ENCODE measurements at places on chromosomes 2 and 18.
A peak's percentile ranks its signal among the peaks of the same experiment; 100 is the strongest.

DNA sequence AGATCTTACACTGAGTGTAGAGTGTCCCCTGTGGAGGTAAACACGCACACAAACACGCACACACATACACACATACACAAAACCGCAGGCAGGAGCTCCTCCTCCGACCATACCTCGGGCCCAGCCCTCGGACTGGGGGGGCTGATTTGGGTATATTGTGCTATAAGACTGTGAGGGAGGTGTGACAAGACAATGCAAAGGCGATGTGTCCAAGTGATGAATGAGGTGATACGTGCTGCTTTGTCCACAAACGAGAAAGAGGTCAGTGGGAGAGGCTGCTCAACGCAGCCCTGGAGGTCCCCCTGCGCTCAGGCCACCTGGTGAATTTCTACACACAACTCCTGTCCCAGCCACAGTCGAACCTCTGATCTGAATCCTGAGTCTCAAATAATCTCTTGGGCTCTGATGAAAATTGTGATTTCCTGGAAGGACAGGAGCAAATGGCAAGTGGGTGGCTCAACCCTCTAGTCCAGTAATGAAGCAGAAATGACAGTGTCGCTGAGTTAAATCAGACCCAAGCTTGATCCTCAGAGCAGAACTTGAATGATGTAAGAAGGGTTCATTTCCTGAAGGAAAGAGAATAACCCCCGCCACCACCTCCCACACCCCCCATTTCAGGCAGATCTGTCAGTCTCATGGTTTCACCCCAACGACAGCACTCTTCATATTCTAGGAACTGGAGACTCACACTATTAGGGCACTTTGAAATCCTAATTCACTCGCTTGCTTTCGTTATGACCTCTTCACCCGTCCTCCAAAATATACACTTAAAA lies 48.9 kb upstream of the ASXL2 start:
- no peak for DNase-seq

- DNase-seq = no peak
These were observed 43.0 kb upstream of the SLC1A4 start for GRCh38 chr2:64945973-64946768.

GRCh38 chr2:217247476-217247875 lies 387.6 kb upstream of the TNP1 start:
- DNase-seq = no peak

- no peak for DNase-seq
These were observed 7.6 kb upstream of the C18orf32 start for GRCh38 chr18:49494660-49495059.

- peak; percentile 74 for DNase-seq
These were observed 115.2 kb downstream of the FAM210A start for GRCh38 chr18:13611142-13611600.

- DNase-seq = peak; percentile 19
These were observed 9.0 kb downstream of the CAPN10 start for GRCh38 chr2:240595381-240596079.

DNA sequence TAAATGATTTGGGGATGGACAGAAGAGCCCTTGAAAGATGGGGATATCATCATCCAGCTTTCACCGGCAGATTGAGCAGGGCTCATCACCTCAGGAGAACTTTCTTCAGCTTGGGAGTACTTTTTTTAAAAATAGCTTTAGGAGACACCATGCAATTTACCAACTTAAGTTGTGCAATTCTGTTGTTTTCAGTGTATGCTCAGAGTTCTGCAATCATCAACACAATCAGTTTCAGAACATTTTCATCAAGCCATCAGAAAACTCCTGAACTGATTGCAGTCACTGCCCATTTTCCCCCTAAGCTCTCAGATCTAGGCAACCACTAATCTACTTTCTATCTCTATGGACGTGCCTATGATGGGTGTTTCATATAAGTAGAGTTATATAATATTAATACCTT lies 117.7 kb downstream of the CRIM1 start:
- no peak for DNase-seq

- no peak for DNase-seq
These were observed 349.5 kb downstream of the TGIF1 start for GRCh38 chr18:3799515-3799914.

DNA sequence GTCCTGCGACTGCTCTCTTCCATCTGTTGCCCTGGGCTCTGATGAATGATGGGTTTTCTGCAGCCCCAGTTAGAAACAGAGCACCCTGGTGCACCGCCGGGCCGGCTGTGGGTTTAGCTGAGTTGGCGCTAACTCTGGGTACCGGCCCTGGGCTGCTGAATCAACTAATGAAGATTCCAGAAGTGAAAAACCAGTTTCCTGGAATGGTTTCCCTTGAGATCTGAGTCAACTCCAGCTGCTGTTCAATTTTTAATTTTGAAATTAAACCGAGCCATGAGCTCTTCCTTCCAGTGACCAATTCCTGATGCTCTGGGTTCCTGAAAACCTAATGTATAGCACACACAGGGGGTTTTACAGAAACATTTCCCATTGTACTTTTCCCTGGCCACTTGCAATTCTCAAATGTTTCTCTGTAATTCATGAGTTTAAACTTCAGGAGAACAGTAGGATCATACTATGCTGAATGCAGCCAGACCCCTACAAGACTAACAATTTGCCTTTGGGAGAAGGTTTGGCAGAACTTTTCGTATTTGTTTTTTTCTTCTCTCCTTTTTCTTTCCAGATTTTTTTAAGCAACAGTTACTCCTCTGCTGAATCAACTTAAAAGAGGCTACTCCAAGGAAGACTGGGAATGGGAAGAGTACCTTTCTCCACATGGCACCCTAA lies 5.5 kb downstream of the COL6A3 start:
- no peak for DNase-seq

DNA sequence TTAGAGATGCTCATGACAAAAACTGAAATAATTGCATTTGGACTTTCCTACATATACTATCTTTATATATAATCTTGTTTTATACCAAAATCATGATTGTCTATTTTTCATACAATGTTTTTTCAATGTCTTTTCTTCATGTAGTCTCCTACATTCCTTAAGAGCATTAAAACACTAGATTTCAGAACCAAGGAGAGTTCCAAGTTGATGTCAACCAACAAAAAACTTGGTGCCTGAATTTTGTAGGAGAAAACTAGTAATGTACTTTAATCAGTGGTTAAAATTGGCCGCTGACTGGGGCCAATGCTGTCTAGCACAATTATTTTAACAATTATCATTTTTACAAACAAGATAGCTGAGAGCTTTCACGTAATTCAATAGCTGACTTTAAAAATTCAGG lies 678.8 kb downstream of the DCC start:
- DNase-seq = peak; percentile 17
